AG09319 (cell line): ENCODE measurements at places on chromosomes 7 and 10.

DNA sequence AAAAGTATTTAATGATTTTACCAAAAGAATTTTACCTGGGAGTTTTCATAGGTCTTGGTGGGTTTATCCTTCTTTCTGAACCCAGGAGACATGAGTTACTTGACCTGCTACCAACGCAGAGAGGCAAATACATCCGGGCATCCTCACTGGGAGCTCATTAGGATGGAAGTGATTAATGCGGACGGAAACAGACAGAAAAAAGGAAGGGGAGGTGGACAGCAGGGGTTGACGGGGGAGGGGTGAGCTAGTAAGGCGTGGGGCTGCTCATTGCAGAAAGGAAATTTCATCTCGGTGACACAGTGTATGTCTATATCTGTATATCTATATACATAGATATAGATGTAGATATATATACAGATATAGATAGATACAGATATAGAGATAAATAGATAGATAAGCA is 408.2 kb upstream of the ADARB2 start:
- no peak for DNase-seq

DNA sequence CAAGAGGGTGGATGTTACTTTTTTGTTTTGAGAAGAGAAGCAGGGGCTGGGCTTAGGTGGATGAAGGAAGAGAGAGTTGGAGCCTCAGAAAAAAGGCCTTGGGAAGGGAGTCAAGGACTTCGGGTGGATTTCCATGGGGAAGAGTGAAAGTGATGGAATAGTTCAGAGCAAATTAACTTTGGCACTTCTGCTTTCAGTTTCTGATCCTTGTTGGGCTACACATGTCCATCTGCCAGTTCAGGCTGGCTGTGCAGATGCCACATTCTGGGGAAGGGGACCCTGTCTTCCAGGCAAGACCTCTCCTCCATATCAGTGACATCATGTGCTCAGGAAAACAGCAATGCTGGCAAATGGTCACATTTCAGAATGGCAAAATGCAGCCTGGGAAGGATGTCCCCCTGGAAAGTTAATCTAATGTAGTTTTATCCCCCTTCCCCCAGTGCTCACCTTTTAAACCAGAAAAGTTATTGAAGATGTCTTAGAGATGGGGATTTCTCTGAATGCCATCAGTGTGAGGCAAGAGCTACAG is 86.0 kb downstream of the WDFY4 start:
- no peak for DNase-seq

- DNase-seq = no peak
Measured at GRCh38 chr7:111955616-111956015, 250.6 kb downstream of the DOCK4 start.

DNA sequence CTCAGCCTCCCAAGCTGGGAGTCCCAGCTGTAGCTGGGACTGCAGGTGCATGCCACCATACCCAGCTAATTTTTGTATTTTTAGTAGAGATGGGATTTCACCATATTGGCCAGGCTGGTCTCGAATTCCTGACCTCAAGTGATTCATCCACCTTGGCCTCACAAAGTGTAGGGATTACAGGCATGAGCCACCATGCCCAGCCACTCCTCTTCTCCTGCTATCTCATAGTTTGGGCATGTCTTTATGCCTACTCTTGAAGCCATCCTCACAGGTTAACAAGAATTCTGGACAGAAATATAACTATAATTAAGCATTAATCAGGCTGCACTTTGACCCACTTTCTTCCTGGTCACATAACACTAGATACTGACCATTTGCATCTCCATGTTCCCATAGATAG is 28.6 kb upstream of the C10orf67 start:
- no peak for DNase-seq

DNA sequence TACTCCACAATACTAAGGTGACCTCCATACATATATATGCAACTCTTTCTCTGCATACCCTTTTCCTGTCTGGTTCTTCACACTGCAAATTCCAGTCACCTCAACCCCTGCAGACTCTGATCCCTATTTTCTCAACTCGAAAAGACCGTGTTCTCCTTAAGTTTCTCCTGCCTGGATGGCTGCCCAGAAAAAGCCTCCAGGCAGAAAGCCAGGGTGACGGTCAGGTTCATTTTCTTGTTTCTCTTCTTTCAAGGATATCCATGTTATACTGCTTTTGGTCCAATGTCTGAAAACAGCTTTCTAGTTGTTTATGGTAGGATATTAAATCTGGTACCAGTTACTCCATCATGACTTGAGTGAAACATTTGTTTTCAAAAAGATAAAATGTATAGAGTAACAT is 267.8 kb upstream of the MYO3A start:
- DNase-seq = no peak

GRCh38 chr7:91424371-91424770 is 160.1 kb downstream of the FZD1 start:
- DNase-seq = no peak
